HFFc6 (cell line): ENCODE measurements at places on chromosomes 13 and 19.

DNA sequence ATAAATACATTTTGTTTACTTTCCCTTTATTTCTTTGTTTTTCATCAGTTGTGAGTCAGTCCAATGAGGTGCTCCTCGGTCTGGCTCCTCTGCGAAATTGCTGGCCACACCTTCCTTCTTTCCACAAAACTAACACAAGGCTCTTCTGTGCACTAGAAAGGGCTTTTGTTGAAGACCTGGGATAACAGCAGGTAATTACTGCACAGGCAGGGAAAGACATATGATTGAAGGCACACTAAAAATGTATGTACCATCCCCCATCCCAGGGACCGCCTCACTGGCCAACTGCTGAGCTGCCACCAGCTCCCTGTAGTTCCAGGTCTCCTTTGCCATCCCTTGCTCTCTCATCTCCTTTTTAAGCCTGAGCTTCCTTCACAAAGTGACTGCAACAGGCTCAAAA, 180.5 kb downstream of the EFNB2 start:
- DNase-seq, result no peak

GRCh38 chr13:48961379-48961778, 14.3 kb upstream of the FNDC3A start:
- DNase-seq, result no peak

DNA sequence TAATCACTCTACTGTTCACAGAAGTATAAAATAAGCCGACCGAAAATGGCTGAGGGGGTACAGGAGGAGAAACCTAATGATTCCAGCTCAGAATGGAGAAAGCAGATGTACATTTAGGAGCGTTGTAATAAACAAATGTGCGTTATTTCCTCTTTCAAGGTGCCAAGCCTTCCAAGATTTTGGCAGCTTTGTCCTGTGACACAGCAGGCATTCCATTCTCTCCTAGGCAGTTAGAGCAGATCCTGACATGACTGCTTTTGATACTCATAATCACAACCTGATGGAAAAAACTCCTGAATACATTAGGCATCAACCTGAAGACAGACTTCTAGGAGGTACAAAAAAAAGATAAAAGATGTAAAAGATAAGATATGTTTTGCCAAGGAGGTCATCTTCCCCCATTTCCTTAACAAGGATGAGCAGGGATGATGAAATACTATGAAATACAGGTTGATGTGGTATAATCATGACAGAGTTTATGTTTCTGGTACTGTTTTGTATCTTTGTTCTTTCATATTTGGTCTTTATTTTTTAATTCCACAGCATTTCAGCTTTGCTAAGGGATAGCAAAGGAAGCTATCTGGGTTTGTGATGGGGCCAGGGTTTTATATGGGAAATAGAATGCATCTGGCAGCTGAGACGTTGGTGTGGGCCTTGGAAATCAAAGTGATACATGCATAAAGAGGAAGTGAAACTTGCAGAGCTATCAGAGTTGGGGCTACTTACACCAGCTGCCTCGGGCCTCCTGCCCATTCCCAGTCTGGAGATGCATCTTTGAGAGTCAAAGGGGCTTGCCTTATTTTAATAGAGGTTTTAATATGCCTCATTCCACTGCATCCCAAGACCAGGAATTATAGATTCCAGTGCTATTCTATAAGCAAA, 222.5 kb downstream of the OXGR1 start:
- DNase-seq, result no peak

DNA sequence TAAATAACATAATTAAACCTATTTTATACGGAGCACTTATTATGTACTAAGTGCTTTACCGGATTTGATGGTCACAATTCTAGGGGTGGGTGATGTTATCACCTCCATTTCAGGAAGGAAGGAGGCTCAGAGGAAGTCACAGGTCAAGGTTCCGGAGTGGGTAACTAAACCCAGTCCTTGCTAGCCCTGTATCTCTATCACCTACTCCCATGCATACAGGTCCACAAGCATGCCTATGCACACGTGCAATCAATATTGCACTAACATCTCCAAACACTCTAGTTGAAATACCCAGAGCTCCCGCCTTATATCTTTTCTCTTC, 17.8 kb upstream of the FOSB start:
- DNase-seq, result no peak

GRCh38 chr13:25478186-25478585, 106.4 kb downstream of the ATP8A2 start:
- DNase-seq, result no peak

DNA sequence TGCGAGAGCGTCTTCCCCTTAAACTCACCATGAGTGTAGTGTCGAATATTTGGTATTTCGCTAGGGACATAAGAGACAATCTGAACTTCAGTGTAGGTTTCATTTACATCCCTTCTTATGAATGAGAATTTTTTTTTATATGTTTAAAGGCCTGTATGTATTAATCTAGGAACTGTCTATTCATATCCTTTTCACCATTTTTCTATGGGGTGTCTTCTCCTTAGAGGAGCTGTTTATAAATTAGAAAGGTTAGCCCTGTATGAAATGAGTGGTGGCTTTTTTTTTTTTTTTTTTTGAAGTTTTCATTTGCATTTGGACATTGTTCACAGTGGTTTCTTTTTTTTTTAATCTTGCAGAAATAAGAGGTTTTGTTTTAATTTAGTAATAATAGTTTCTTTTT, 7.6 kb downstream of the ZNF146 start:
- DNase-seq, result no peak

DNA sequence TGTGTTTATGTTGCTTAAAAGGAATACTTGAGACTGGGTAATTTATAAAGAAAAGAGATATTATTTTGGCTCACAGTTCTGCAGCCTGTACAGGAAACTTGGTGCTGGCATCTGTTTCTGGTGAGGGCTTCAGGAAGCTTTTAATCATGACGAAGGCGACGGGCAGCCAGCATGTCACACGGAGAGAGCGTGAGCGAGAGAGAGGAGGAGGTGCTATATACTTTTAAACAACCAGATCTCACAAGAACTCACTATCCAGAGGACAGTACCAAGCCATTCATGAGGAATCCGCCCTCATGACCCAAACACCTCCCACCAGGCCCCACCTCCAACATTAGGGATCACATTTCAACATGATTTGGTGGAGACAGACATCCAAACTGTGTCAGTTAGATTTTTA, 163.4 kb upstream of the TSC22D1 start:
- no peak for DNase-seq

DNA sequence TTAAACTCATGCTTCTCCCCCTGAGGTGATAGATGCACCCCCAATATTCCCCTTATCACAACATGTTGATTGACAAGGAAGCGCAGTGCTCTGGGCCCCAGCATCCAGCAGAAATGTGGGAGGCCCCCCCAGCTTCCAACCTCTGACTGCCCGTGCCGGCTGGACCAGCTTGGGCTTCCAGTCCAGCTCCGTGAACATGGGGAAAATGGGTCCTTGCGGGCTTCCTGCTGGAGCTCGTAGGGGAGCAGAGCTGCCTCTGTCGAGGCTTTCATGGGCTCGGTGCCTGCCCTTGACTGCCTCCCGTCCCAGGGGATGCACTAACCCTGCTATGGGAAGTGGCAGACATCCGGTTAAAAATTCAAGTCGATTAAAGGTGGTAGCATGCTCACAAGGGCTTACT, 188.9 kb downstream of the COL4A1 start:
- DNase-seq, result no peak

DNA sequence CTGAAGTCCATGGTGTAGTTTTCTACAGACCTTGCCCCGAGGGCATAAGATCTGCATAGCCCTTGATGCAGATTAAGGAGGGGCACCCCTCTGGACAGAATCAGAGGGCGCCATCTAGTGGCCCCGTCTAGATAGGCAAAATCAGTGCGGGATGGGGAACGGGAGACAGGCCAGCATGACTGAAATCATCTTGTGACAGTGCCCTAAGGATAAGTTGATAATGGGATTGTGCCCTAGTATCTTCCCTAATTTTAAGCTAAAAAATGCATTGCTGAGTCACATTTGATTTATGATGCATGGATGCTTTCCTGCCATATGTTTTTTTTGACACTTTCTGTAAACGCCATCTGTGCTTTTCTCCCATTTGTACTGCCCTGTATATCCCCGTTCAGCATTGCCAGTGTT, 19.0 kb upstream of the GPI start:
- peak; percentile 65 for DNase-seq

- DNase-seq, result peak; percentile 53
These were observed 77.4 kb upstream of the RNF113B start for GRCh38 chr13:98254513-98254912.
